ENCODE measurements at places on chromosomes 5 and 9.

GRCh38 chr9:120567081-120567480 is 12.9 kb downstream of the CDK5RAP2 start:
- DNase-seq, result no peak

DNA sequence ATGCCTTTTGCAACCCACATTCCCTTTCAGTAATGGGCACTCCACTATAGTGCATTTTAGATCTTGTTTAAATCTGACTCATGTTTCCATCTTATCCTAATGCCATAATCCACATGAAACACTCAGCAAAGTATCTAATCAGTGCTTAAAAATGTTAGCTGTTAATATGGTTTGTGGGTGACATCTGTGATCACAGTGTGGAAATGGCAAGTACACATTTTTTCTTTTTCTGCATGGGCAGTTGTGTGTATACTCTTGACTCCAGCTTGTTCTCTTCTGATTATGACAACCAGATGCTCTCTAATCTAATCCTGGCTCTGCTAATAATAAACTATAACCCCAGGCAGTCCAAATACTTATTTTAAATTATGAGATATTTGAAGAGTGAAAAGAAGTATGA is 103.3 kb downstream of the EDIL3 start:
- no peak for DNase-seq

- DNase-seq, result no peak
These were observed 41.3 kb downstream of the CAVIN4 start for GRCh38 chr9:100619194-100619593.

GRCh38 chr5:82849885-82850284 is 227.3 kb downstream of the TMEM167A start:
- DNase-seq, result no peak

DNA sequence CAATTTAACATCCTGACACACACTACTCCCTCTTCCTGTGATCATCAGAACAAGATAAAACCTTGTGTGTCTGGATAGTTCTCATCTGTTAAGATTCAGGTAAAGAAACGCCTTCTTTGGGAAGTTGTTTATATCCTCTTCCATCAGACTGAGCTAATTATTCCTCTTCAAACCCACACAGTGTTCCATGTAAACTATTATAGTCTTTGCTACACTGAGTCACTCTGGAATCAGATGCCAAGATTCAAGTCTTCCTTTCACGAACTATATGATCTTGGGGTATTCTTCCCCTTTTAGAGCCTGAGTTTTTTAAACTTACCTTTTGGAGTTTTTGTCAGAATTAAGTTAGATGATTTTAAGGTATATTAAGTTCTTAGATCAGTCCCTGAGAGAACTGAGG is 2.0 kb downstream of the OR1J1 start:
- DNase-seq, result no peak

GRCh38 chr9:76866689-76867088 is 39.2 kb downstream of the PRUNE2 start:
- DNase-seq, result no peak

GRCh38 chr5:128535251-128535650 is 2.8 kb downstream of the FBN2 start:
- DNase-seq, result no peak

DNA sequence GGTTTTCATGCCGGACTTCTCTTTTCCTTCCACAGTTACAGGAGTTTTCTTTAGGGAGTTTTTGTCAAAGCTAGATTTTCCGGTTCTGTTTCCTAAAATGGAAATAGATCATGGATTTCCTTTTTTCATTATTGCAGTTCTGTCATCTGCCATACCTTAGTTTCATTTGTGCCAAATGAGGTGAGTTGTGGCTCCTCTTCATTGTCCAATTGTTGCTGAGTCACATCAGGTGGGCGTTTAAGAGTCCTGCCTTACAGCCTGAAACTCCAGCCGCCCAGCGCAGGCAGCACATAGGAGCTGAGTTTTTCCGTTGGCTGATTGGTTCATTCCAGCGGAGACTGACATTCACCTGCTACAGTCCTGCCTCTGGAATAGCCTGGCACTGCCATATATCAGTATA is 14.1 kb downstream of the SLC25A25 start:
- no peak for DNase-seq

DNA sequence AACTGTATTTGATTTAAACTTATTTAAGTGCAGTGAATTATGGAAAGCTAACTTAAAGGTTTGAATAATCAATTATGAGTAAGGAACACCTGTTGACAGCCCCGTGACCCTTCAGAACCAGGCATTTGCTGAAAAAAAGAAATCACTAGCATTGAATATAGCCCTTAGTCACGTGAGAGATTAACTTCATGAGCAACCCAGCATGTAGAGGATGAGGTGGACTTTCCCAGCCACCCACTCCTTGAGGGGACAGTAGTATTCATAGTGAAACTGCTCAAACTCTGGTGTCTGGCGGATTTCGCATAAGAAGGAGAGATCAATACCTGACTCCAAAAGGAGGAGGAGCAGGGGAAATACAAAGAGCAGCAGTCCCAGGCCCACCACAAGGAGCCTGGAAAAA is 184.8 kb upstream of the RASEF start:
- no peak for DNase-seq

DNA sequence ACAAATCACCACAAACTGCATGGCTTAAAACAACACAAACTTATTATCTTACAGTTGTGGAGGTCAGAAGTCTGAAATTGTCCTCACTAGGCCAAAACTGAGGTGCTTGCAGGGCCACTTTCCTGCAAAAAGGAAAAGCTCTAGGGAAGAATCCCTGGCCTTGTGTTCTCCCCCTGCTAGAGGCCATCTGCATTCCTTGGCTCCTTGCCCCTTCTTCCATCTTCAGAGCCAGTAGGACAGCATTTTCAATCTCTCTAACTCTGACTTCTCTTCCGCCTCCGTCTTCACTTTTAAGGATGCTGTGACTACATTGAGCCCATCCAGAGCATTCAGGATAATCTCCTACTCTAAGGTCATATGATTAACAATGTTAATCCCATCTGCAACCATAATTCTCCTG is 236.6 kb downstream of the CDK5RAP2 start:
- no peak for DNase-seq

DNA sequence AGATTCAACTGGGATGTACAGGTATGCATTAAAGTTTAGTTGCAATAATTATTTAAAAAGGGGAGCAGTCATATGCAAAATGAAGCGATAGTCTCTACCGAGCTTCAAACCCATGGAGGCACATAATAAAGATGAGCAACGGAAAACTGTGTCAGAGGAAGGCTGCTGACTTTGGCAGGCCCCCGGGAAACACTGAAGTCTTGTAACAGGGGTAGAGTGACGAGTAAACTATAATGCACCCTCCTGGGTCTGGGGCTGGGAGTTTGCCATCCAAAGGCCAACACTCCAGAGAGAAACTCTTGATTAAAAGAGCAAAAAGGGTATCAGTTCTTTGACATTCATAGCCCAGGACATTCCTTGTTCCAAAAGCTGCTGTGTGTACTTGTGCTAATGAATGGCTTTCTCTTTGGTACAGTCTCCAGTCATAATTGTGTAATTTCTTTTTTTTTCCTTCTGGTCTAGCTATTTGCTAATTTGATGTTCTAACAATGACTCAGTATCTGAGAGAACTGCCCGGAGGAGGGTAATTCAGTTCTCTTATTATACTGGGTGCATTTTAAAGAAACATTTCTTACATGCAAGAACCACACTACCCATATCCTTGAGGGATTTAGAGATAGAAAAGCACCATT is 59.2 kb downstream of the TNC start:
- DNase-seq, result no peak

GRCh38 chr5:120463991-120464626 is at the start of gene PRR16:
TSS of gene PRR16 (plus strand) at chr5:120464300.
- no peak for DNase-seq

DNA sequence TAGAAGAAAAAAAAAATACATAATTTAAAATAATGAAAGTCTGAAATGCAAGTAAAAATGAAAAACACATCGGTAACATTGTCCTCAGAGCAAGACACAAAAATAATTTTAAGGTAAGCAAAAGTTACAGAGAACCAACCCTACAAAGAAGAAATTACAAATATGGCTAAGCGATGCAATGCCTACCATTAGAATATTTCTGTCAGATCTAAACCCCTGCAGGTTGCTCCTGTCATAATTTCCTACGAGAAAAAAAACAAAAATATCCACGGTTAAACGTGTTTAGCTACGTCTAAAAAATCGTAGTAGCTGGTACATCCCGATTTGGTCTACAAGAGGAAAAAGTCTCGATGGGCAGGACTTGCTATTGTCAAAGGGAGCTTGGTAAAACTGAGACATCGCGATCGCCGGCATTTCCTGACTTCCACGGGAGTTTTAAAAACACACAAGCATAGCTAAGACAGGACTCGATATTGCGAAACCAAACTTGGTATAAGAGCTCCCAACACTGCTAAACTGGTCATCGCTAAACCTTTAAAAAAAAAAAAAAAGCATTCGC is 1.1 kb upstream of the ANXA2R start:
- DNase-seq, result no peak

DNA sequence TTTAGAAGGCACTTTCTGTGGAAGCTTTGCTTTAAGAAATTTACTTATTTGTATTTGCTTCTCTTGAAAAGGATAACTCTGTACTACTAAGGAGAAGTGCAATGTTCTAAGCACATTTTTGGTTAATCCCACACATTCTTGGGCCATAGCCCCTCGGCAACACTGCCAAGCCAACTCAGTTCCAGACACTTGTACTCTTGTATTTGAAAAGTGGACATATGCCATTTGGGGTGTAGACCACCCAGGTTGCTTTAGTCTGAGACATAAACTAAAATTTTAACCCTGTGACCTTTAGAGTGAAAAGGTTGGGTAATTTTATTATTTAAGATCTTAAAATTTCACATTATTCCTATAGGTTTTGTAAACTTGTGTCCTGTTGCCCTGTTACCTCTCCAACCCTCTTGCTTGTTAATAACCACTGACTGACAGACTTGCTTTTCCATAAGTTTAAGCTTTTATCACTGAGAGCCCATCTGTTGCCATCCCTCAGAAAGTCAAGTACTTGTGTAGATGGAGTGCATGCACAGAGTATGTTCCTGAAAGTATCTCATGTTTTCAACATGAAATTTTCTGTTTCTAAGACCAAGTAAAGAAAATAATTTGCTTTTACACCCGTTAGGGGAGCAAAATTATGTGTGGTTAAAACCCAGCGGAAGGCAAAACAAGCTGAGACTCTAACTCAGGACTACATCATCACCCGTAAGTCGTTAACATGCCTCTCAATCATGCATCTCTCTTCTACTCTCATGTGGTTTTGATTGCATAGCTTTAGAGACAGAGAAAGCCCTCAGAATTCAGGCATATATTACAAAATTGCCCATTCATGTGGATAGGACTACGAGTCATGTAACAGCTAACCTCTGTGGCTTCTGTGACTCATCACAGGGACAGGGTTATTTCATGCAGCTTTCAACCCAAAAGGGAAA is 117.3 kb downstream of the GDNF start:
- DNase-seq, result no peak

DNA sequence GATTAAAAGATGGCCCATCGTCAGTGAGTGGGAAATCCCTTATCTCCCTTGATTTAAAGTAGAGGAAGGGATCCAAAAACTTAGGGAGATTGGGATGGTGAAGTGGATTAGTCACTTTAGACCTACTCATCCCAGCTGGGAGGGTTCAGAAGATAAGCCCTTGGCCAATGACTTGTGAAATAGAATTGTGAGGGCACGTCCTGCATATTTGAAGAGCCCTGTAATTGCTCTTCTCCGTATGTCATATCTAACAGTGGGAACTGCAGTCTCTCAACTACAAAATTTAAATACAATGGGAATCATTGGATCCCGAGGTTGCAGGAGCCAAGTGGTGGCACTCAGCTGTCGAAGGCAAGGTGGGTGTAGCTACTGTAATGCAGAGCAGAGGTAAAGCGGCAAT is 65.4 kb upstream of the C9orf72 start:
- no peak for DNase-seq

DNA sequence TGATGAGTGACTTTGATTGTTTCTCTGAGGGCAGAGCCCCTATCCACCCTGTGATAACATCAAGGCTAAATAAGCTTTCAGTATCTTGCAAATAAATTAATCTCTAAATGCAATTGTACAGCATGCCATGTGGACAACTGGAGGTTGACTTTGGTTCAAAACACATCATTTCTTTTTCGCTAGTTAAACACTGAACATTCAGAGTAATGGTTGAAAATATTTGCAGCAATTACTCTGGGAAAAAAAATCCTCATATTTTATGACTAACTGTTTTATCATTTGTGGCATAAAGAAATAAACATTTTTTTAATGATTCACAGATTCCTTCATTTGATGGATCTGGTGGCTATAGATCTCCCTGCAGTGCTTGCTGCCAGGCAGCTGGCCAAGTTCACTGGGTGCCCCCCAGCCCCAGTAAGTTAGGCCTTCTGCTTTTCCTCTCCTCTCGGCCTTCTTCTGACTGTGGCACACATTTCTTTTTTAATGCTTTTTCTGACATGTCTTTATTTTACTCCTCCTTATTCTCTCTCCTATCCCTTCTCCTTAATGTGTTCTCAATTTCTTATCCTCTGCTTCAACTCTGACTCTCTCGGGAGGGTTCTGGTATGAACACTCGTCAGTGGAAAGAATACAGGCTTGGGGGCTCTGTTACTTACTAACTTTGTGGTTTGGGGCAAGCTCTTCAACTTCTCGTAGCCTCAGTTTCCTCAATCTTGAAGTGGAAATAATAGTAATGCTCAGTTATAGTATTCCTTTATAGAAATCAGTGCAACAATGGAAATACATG is 69.6 kb downstream of the ADAMTSL1 start:
- no peak for DNase-seq

- no peak for DNase-seq
These were observed 10.6 kb downstream of the TMEM250 start for GRCh38 chr9:136107953-136108647.

DNA sequence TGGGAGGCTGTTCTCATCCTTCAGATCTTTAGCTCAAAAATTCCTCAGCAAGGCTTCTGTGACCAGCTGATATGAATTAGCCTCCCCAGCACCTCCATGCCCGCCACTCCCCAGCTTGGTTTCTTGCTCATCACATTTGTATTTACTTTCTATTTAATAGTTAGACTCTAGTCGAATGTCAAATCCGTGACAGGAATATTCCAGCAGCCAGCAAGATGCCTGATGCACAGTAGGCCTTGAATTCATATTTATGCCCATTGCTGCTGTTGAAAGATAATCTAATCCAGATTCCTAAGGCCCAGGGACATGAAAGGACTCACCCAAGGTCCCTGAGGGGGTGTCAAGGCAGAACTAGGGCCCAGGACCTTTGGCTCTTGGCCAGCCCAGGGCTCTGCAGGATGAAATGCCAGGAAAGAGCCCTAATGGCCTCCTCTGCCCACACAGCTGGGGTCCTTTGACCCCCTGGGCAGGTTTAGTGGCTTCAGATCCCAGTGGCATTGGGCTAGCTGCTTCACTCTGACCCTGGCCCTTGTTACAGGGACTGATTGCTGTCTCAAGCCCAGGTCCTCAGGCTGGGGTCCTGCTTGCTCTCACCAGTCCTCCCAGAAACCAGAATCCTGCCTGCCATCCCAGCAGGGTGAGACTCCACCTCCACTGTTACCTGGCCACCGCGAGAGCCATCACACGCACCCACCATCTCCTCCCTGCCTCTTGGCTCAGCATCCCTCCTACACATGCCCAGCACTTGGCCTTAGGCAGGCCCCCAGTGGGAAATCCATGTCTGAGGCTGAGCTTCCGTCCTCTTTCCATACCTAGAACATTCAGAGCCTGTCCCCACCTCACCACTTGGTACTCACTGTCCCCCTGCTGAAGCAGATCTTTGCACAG is 7.3 kb downstream of the CSF1R start:
- DNase-seq, result no peak
